Stimulated activated CD4-positive, alpha-beta T cell treated with anti-CD3 and anti-CD28 coated beads, TNF-alpha, amount 100 ng/mL, for 1 hour (primary cell): ENCODE measurements at places on chromosomes 7 and 10.

DNA sequence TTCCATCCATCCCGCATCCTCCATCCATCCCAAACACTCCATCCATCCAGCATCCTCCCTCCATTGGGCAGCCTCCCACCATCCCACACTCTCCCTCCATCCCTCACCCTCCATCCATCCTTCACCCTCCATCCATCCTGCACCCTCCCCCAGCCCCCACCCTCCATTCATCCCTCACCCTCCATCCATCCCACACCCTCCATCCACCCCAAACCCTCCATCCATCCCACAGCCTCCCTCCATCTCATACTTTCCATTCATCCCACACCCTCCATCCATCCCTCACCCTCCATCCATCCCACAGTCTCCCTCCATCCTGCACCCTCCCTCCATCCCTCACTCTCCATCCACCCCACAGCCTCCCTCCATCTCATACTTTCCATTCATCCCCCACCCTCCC lies 60.4 kb downstream of the FOXI2 start:
- DNase-seq = no peak

- DNase-seq = peak; percentile 35
Observed at GRCh38 chr7:37198906-37199485, 249.7 kb downstream of the ELMO1 start.

- DNase-seq = peak; percentile 2
Observed at GRCh38 chr10:22435650-22436049, 90.4 kb downstream of the SPAG6 start.

DNA sequence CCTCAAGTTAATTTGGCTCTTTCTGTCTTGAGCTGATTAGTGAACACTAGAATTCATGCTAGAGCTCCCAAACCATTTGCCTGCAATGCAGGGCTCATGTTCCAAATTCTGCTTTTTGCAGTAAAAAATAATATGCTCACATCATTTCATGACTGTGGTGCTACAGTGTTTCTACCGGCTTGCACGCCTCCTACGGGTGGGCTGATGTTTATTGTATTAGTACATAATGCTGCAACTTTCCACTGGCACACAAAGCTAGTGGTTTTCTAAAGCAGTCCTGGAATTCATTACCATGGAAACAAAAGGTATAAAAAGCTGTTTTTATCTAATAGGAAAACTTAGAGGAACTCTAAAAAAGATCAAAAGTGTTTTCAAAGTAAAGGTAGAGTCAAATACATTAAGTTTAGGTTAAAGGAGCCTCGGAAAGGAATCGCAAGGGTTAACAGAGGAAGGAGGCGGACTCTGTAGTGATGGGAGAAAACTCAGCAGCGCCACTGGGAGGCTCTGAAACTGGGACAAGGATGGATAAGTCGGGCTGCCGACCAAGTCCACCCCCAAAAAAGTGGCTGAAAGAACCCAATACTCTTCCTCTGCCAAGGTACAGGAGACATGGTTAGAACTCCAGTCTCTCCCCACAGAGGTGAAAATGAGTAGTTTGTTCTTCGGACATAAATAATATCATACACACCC lies 25.9 kb downstream of the GRM8 start:
- no peak for DNase-seq

DNA sequence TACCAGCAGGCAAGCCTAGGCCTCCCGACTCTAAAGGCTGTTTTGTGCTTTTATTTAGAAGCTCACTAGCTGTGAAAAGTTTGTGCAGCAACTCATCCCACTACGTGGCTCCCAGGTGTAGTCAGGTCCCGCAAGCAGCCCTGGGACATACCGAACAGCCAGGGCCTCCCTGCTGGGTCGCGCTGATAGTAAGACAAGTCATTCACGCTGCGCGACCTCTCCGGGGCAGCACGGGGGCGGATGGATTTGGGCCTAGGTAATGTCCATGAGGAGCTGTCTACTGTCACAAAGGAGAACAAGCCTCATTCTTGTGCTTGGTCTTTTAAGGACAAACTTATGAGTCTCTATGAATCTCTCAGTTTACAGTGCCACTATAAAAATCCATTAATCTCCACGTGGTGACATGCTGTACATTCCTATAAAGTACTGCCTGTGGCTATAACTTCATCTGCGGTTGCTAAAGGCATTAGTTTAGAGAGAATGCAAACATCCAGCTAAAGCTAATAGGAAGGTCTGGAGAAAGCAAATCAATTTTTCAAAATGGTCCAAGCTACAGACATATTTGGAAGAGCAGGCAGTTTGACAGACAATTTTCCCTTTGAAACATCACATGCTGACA lies 546.8 kb downstream of the PHTF2 start:
- no peak for DNase-seq

DNA sequence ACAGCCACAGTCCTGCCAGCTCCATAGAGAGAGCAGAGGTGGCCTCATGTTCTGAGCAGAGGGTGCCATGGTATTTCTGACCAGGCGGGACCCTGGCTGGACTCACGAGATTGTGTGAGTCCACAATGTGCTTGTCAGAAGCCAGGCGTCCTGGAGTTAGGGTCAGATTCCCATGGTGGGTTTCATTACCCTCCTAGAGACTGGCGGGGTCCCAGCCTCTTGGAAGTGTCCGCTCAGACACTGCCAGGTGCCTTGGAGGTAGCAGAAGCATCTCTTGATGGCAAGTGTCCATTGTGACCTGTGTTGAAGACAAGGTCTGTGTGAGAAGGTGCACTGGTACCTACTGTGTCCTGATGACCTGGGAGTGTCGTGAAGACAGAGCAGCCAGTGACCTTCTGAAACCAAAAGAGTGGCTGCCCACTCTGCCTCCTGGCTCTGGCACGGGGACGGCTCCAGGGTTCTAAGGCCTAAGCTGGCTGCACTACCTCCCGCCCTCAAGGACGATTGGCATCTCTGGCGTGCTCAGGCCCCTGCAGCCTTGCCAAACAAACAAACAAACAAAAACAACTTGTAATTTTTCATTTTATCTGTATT lies 56.8 kb downstream of the MGMT start:
- no peak for DNase-seq

DNA sequence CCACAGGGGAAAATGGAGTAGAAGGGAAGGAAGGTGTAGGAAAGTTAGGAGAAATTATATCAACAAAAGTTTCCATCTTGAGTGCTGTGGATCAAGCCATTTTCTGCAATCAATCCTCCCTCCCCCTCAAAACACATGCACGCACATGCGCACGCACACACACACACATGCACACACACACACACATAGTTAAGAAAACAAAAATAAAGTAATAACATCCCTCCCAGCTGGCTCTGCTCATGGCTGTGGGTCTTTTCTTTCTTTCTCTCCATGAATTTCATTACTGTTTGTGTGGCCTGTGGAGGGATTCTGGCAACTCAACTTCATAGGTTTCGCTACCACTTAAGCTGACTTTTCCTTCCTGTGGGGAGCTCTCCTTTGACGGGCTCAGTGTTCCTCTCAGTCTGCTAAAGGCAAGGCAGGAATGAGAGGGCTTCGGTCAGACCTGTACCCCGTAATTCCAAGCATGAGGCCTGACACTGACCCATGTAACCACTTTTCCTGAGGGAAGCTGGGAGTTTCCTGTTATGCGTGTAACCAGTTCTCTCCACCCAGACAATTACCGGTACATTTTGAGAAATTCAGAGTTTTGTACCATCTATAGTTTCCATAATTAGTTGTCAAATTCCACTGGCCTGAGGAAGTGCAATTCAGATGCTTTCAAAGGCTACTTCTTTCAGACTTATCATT lies 79.8 kb downstream of the ZNF92 start:
- no peak for DNase-seq

DNA sequence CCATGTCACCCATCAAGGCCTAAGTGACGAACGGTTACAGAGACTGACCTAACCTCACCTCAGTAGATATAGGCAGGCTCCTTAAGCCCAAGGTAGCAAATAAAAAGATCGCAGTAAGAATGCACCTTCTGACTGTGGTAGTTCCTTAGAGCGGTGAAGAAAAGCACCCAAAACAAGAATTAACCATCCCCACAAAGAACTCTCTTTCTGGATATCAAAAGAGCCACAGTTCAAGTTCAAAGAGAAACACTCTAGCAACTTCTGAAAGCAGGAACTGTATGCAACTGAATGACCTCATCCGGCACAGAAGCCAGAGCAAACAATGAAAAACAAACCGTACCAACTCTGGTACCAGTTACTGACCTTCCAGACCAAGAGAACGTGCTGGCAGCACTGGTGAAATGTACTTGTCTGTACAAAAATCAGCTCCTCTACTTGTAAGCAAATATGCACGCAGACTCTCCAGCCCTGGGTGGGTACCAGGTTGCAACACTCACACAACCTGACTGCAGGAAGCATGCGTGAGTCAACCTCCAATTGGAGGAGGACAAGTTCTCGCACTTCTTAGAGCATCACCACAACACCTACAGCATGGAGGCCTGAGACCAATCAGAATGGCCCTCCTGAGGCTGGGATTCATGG lies 202.7 kb downstream of the FAM107B start:
- no peak for DNase-seq

GRCh38 chr7:37007268-37007667 lies 283.0 kb upstream of the AOAH start:
- no peak for DNase-seq

DNA sequence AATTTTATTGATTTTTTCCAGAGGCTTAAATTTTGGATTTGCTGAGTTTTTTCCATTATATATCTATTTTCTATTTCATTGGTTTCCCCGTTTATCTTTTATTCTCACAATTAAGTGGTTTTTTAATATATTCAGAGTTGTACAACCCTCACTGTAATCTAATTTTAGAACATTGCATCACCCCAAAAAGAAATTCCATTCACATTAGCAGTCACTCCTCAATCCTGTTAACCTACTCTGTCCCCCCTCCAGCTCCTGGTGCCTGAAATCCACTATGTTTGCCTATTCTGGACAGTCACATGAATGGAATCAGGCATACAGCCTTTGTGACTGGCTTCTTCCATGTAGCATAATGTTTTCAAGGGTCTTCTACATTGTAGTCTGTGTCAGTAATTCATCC lies 55.8 kb upstream of the ITGA8 start:
- DNase-seq = no peak

DNA sequence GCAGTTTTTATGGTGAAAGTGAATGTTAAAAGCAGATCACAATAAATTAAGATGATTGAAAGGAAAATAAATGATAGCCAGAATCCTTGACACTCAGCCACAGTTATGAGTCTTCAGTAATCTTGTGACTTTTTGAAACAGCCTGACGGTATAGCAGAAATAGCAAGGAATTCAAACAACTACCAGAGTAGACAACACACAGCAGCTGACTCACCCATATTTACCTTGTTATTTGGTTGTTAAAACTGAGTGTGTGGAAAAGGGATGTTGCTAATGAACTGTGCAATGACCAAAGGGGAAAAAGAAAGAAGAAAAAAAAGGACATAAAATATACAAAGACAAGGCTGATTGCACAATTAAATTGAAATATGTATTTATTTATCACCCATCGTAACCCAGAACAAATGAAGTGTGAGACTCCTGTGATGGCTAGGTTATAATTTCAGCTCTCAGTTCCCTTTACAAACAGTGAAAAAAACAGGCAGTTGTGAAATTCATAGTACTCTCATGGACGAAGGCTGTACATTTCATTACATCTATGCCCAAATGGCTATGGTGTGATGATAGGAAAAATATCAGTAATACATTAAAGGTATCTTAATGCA lies 1023.0 kb upstream of the SORCS1 start:
- DNase-seq = no peak
